ENCODE measurements at places on chromosomes 5 and 9. TPM values are rescaled to one million over a fixed set of nuclear protein-coding genes. Genes with fewer than 3 reads are reported as not detected.

Gene CDKN2B-AS1
- 1.6 TPM for total RNA-seq

Gene ORM1
- 0.24 TPM for total RNA-seq

Gene CA9
- 6.7 TPM for total RNA-seq

Gene RANBP17
- total RNA-seq, result 4.4 TPM

Gene TRAF1
- total RNA-seq, result 0.64 TPM
